NCI-H1417 treated with DMSO at 0.1 percent for 48 hours (cell line): ENCODE measurements at places on chromosomes 7 and 10.

- DNase-seq = no peak
These were observed 44.4 kb upstream of the SLIT1 start for GRCh38 chr10:97230146-97230545.

DNA sequence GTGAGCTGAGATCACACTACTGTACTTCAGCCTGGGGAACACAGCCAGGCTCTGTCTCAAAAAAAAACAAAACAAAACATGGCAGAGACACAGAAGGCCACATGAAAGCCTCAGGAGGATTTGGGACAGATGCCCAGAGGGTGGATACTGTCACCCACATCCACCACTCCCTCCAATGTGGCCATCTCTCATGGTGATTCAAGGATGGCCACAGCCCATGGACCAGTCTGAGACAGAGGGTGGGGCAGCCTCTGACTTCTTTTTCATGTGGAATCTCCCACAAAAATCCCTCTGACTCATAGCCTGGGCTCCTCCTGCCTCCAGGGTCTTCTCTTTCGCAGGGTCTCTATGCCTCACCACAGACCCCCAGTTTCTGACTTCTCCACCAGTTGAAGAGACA lies 59.0 kb upstream of the GTF2I start:
- DNase-seq = no peak

DNA sequence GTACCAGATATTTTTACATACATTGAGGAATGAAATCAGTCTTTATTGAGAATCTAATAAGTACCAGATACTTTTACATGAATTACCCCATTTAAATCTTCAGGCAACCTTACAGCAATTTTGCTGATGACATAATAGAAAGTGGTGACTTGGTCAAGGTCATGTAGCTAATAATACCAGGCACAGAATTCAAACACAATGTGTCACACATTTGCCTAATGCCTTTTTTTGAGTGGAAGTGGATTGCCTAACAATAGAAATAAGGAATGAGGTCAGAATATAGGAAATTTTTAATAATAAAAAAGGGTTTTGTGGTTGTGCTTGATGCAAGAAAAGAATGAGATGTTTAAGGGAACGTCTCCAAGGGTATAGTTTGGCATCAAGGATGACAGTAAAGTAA lies 466.6 kb upstream of the IGFBP3 start:
- DNase-seq = no peak

GRCh38 chr10:35855155-35855947 lies 213.3 kb upstream of the FZD8 start:
- no peak for DNase-seq

GRCh38 chr7:141930211-141930610 lies 14.0 kb downstream of the OR9A4 start:
- no peak for DNase-seq
